ENCODE measurements at places on chromosomes 2 and 18. TPM values are rescaled to one million over a fixed set of nuclear protein-coding genes. Genes with fewer than 3 reads are reported as not detected.

CYP27A1 gene
- 31.8 TPM for total RNA-seq

- no peak for DNase-seq
Observed at GRCh38 chr2:99150706-99151105, 4.0 kb downstream of the TSGA10 start.

- no peak for DNase-seq
Observed at GRCh38 chr2:158917121-158917520, 51.3 kb upstream of the TANC1 start.

LRP1B gene
- total RNA-seq: 0.37 TPM

- DNase-seq: no peak
Observed at GRCh38 chr18:55054021-55054990, 95.0 kb upstream of the CCDC68 start.

COPS8 gene
- 51.4 TPM for total RNA-seq

Measured in ovary (tissue), 10 donors.